8988T (cell line): ENCODE measurements at places on chromosomes 4 and X.
A peak's percentile ranks its signal among the peaks of the same experiment; 100 is the strongest.

DNA sequence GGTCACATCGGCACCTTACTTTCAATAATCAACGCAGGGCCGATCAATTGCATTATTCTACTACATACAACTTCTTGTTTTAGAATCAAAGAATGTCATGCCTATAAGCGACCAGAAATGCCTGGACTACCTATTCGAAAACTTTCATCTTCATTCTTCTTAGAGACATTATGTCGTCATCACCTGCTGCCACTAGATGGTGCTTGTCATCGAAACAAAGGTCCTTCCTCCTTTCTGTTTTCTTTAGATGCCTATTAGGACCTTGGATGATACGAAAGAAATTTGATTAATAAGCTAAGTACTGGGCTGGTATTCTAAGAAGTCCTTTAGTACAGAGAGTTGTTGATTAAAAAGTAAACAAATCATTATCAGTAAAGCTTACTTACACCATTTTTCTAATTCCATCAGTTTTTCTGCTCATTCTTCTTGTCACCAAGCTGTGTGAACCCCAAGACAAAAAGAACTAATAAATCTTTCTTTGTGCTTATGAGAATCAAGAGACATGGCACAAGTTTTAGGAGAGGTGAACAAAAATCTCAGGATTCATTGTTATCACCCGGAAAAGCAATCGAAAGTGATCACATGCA lies 154.5 kb upstream of the SLC4A4 start:
- DNase-seq, result peak; percentile 11

GRCh38 chr4:159722052-159722451 lies 619.2 kb downstream of the RAPGEF2 start:
- no peak for DNase-seq

- no peak for DNase-seq
Measured at GRCh38 chr4:127548990-127549925, 83.5 kb upstream of the INTU start.

GRCh38 chr4:152112190-152112589 lies 351.4 kb upstream of the GATB start:
- no peak for DNase-seq

DNA sequence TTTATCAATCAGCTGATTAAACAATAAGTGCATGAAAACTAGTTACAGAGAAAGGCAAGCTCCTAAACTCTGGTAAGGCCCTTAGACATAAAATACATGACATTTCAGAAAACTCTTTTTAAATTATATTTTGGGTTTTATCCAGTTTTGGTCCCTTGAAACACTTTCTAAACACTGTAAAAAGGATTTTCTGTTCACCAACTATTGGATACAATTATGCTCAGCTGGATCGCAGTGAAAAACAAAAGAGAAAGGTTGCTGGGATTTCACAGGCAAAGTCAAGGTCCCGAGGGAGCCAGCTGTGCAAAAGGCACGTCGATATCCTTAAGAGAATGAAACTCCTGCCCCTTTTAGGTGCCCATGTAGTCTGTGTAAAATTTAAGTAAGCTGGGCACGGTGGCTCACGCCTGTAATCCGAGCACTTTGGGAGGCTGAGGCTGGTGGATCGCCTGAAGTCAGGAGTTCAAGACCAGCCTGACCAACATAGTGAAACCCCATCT lies 1018.4 kb upstream of the INTU start:
- DNase-seq, result no peak

DNA sequence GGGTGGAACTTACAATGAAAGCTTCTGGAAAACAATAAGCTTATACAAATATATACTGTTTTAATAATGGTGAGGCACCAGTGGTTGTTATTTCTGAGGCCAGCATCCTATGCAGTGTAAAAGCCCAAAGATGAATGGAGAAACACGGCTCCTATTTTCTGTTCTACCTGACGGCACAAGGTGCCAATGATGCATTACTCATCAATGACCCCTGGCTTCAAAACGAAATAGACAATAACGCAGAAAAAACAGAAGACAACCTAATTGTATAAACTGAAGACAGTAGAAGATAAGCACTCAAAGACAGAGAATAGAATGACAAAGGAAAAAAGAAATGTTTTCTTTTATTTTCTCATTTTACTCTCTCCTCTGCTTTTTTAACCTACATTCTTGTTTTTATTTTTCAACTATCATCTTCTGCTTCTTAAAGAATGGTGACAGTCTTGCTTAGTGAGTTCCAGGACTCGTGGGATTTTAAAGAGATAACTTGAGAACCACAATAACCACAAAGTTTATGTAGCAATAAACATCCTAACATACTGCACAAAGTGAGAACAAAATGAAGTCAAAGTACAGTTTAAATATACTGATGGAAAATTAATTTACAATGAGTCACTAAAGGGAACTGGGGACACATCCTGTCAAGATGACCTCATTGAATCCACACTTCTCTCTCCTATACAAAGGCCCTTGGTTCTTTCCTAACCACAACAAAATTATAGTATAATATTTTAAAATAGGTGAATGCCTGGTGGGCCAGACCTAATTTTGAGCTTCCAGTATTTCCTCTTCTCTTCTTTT lies 169.8 kb downstream of the BTC start:
- no peak for DNase-seq

GRCh38 chr4:117001077-117001476 lies 84.3 kb downstream of the TRAM1L1 start:
- DNase-seq, result no peak

- no peak for DNase-seq
Measured at GRCh38 chr4:46931981-46932380, 22.9 kb upstream of the COX7B2 start.

GRCh38 chr4:158162631-158163030 lies 10.2 kb downstream of the GASK1B start:
- no peak for DNase-seq

- DNase-seq, result peak; percentile 10
Measured at GRCh38 chr4:70559211-70559830, 32.7 kb upstream of the AMBN start.

GRCh38 chr4:152052451-152053057 lies 291.7 kb upstream of the GATB start:
- no peak for DNase-seq

GRCh38 chrX:125131164-125131563 lies 188.5 kb upstream of the TEX13C start:
- no peak for DNase-seq

GRCh38 chrX:70176938-70177533 lies at the start of gene DGAT2L6:
Gene DGAT2L6 (plus strand): TSS chrX:70177483. CDS start chrX:70177583, 100 bp downstream.
- DNase-seq, result no peak

DNA sequence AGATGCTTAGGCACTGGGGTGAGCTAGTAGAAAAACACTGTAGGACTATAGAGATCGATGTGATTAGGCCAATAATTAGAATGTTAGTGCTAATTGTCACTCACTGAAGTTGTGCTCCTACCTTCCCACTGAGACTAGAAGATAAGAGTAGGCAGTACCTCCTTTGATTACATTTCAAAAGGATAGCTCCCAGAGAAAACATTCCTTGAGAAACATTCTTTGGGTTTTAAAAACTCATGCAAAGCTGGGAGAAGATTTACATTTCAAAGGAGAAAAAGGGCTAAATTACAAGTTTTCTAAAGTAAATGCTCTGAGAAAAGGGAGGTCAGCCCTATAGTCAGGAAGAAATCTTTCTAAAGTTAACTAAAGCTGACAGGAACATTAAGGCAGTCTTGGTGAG lies 860.3 kb upstream of the NDST4 start:
- DNase-seq, result no peak

- DNase-seq, result no peak
Measured at GRCh38 chrX:150627957-150628356, 59.5 kb downstream of the MTM1 start.

GRCh38 chrX:153225438-153226098 lies 46.5 kb downstream of the MAGEA1 start:
- no peak for DNase-seq

DNA sequence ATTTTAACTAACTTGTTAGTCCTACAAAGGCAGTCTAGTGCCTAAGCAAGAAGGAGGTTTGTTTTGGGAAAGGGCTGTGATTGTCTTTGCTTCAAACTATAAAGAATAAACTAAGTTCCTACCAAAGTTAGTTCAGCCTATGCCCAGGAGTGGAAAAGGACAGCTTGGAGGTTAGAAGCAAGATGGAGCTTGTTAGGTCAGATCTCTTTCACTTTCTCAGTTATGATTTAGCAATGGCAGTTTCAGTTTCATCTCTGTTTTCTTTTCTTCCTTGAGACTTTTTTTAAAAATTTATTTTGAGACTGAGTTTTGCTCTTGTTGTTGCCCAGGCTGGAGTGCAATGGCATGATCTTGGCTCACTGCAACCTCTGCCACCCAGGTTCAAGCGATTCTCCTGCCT lies 82.9 kb upstream of the NLGN4X start:
- DNase-seq, result no peak

GRCh38 chr4:95362906-95363558 lies 185.7 kb downstream of the UNC5C start:
- DNase-seq, result no peak

GRCh38 chrX:105515561-105515960 lies 295.1 kb upstream of the TEX13A start:
- DNase-seq, result no peak

GRCh38 chr4:83782591-83782990 lies 246.7 kb downstream of the GPAT3 start:
- no peak for DNase-seq

GRCh38 chr4:186272699-186273391 lies 6.9 kb downstream of the F11 start:
- no peak for DNase-seq

- no peak for DNase-seq
Measured at GRCh38 chr4:10734697-10735096, 50.1 kb upstream of the CLNK start.
